ENCODE measurements at places on chromosomes 5 and 9. TPM values are rescaled to one million over a fixed set of nuclear protein-coding genes. Genes with fewer than 3 reads are reported as not detected.
A peak's percentile ranks its signal among the peaks of the same experiment; 100 is the strongest.

IFNA2 gene
- not detected for total RNA-seq

- peak; percentile 61 for DNase-seq
Observed at GRCh38 chr9:88804254-88804596, 187.0 kb upstream of the S1PR3 start.

NFIB gene
- 25.3 TPM for total RNA-seq

DNA sequence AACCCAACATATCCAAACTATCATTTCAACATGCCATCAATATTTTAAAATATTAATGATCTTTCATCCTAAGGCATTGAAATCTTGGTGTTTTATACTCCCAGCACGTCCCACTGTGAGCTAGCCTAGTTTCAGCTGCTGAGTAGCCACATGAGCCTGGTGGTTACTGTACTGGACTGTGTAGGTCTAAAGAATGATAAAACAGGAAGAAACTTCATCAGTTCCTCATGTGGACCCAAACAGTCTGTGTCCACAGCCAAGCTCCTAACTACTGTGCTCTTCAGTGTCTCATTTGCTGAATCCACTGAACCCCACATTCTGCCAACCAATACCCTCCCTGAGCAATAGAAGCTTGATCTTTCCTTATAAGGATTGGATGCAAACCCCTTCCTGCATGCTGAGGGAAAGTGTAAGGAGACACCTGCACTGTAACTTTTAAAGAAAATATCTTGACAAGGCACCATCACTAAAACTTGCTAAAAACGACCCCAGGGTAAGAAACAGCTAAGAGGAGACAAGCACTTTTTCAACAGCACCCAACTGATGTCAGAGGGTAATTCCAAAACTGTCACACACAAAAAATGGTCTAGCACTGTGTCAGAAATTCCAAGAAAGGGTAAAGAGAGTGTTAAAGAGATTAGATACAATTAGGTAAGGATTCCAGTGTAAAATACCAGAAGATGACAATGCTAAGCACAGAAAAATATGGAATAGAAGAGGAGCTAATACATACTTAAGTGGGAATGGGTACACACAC, 126.9 kb downstream of the SPOCK1 start:
- DNase-seq = no peak

- peak; percentile 71 for DNase-seq
Observed at GRCh38 chr5:122163121-122164069, 34.0 kb downstream of the ZNF474 start.

GRCh38 chr9:75010570-75010969, 17.5 kb downstream of the CARNMT1 start:
- DNase-seq = no peak

- DNase-seq = peak; percentile 5
Observed at GRCh38 chr5:24742334-24742733, 97.6 kb upstream of the CDH10 start.

DNA sequence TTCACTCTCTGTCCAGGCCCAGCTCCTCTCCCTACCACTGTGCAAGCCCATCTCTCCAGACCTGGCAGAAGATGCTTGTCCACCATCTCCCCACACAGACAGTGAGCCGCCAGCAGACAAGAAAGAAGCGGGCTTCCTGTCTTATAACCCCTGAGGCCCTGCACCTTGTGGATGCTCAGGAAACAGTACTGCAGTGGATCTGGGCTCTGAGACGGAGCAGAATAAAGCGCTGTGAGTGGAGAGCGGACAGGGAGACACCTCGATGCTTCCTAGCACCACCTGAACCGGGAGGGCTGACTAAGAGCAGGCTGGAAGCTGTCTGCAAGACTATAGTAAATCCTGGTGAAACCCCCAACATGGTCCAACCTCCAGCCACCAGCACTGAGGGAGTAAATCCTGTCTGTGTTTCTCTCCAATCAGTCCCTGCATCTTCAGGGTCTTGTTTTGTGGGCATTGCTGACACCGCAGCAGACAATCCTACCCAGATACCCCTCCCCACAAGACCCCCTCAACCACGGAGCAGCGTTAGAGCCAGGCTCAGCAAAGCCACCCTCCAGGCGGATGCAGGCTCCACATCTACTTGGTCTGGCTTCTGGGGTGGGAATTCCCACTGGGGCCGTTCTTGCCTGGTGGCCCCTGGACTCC, 18.7 kb downstream of the ORM2 start:
- no peak for DNase-seq

- DNase-seq = no peak
Observed at GRCh38 chr9:114202849-114203248, 47.5 kb downstream of the COL27A1 start.

Measured in PC-3 (cell line).